AG08396 (cell line): ENCODE measurements at places on chromosomes 2 and 18.

DNA sequence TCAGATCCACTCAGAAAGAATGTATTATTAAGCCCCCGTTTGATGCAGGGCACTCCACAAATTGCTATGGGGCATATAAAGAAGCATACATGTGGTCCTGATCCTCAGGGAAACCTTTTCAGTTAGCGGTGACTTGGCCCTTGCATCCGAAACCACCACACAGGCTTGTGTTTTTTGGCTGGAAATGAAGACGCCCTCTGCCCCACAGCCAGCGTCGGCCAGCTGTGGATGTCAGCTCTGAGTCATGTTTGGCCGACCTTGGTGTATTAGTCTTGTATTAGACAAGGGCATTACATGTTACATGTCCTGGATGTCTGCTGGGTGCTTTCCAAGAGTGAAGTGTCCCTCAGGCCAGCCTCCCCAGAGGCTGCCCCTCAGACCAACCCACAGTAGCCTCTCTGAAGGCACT is 107.6 kb upstream of the MAP3K20 start:
- peak; percentile 76 for DNase-seq

- peak; percentile 8 for DNase-seq
Observed at GRCh38 chr2:180291552-180292421, 284.7 kb upstream of the CWC22 start.

GRCh38 chr18:36532394-36532793 is 234.9 kb downstream of the FHOD3 start:
- DNase-seq, result peak; percentile 27

GRCh38 chr2:20999906-21000645 is 43.8 kb downstream of the APOB start:
- DNase-seq, result no peak

DNA sequence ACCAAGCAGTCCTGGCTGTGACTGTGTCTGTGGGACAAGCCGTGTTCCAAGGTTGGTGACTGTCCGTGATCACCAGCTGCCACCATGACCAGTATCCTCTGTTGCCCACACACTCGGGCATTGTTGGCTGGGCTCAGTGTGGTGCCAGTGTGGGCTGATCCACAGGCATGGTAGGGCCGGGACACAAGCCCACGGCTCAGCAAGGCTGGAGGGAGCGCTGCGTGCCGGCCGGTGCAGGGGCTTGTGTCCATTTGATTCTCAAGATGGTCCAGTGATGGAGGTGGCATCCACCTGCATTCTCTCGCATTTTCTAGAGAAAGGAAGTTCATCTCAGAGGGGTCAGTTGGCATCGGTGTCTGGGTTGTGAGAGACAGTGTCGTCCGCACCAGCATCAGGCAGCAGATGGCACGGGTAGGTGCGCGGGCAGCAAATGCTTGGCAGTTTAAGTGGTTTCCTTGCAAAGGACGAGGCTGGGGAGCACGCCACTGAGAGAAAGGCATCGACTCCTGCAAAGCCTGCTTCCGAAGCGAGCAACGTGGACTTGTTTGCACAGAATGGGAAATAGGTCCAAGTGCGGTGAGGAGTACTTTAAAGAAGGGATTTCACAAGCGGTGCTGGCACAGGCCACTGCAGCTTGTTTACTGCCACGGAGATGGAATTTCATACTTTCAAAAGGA is 20.9 kb downstream of the TWIST2 start:
- DNase-seq, result peak; percentile 66

DNA sequence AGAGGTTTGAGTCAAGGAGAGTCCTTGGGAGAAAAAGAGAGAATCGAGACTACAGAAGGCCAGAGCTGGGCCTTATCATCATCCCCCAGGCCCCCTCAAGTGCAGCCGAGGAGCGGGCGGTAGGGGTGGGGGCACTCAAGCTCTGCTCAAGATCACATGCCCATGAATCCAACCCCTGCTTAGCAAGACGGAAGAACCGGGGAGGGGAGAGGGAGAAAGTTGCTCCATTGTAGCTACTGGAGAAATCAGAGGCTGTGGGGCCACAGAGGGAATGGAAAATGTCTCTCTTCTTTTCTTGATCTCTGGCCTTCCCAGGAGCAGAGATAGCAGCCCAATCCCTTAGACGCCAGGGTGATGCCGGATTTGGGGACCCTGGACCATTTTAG is 14.6 kb downstream of the SLC4A3 start:
- no peak for DNase-seq

- DNase-seq, result peak; percentile 57
Observed at GRCh38 chr2:209383212-209383611, 40.6 kb upstream of the MAP2 start.

- no peak for DNase-seq
Observed at GRCh38 chr2:170824526-170825015, 7.9 kb downstream of the GAD1 start.

DNA sequence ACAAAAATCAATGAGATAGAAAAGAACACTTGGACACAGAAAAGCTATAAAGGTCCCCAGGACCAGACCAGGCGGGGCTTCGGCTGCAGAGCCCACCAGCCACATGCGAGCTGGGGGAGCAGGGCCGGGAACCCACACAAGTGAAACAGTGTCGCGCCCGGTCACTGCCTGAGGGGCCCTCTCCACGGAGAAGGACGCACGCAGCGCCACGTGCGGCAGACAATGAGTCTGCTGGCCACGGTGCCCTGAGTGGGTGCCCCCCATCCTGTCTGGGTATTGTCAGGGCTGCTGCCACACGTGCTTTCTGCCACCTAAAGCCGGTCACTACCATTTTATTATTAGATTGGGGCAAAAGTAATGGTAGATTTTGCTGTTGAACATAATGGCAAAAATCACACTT is 207.9 kb upstream of the HDAC4 start:
- DNase-seq, result no peak

DNA sequence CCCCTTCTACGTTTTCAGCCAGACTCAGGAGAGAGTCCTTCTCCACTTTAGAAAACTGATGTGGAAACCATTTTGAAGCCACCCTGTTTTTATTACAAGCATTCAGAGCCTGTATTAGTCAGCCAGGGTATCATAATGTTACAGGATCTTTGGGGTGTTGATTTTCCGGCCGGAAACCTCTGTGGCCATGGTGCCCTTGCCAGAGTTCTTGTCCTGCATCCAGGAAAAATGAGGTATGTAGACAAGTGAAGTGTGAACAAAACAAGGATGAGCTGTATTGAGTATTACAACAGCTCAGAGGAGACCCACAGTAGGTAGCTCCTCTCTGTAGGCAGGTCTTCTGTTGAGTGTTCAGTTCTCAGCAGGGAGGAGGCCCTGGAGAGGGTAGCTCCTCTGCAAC is 241.0 kb upstream of the COPS8 start:
- no peak for DNase-seq

- no peak for DNase-seq
Observed at GRCh38 chr2:45089554-45090261, 80.5 kb upstream of the SIX2 start.

- DNase-seq, result peak; percentile 83
Observed at GRCh38 chr18:76620321-76621170, 125.5 kb upstream of the ZNF516 start.

DNA sequence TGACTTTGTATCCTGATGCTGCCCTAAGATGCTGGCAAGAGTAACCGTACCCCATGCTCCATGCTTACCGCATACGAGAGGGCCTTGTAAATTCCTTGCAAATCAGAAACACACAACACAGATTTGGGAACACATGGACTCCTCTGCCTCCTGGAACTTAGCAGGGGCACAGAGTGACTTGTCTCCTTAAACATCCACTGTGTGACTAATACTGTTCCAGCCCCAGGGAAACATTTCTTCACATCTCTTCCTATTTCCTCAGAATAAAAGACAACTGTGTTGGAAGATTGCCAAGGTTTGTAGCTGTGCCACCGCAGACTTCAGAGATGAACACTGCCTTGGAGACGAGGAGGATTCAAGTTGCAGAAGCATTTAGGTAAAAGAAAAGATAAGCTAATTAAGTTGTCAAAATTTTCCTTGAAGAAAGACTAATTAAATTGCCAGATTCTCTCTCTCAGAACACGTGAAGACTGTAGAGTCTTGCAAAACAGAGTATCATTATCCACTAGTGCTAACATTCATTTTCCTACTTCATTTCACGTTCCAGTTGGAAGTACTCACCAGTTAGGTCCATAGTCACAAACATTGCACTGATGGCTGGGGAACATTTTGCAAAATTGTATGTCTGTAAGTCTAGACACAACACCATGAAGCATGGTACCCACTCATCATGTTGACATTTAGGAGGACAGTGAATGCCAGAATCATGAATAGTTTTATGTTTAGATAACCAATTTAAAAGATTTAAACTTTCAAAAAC is 188.8 kb downstream of the TSN start:
- DNase-seq, result peak; percentile 46

DNA sequence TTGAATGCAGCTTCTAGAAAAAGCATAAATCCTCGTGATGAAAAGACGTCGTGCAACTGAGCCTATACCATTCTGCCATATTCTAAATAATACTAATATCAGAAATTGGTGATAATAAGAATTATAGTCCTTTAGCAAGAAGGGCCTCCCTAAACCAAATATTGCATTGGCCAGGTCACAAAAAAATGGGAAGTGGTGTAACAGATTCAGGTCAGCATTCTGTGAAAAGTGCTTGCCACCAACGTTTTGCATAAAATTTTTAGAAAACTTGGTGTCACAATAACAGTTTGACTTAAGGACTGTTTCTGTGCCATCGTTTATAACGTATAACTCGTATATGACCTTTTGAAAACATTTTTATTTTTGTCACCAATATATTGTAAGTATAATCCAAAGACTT is 603.6 kb downstream of the CPS1 start:
- no peak for DNase-seq

DNA sequence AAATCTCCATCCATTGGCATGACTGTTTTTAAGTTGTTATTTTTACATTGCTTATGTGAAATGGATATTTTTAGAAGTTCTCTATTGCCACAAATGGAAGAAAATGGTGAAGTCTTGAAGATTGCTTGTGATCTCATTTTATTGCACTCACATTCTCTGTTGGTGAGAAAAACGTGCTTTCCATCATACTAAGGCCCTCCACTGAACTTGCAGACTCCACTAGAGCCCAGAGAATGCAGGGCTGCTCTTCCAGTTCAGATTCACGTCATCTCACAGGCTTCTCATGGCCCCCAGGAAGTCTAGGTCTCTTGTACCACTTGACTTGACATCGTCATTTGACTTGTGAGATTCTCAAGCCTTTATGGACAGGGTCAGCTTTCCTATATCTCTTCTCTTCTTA is 254.8 kb upstream of the COPS8 start:
- no peak for DNase-seq

DNA sequence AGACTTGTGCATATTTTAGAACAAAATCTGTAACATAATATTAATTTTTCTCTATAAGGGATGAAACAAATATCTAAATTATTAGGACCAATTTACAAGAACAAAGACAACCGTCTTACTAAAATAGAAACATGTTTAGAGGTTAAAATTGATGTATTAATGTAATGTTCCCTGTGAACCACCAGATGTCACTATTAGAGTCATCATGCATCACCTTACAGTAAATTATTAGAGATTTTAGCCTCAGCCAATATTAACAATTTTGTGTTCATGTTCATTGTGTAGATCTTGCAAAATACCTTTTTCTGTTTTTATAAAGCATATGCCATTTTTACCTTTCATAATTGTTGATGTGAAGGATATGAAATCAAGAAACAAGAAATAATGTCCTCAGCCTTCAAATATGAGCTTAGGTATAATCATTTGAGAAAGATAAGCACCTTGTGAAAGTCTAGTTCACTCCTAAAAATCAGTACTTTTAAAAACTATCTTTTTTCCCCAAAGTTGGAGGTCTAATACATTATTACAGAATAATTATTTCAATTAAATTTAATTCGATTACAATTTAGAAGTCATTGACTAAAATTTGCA is 344.3 kb upstream of the KCNH7 start:
- DNase-seq, result peak; percentile 7

DNA sequence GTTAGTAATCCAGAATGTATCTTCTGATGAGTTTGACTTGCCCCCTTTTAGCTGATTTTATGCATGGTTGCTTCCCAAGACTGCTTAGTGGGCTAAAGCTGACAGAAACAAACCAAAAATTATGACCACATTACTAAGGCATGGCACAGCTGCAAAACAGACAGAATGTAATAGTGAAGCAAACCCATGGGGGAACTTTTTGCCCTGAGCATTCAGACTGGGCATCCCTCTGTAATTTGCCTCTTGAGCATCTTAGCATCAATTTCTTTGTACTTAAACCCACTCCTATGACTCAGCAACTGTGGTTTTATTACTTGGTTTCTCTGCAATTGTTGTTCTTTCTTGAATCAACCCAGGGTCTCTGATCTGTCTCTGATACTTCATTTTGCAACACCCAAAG is 487.3 kb upstream of the DCC start:
- DNase-seq, result no peak

- no peak for DNase-seq
Observed at GRCh38 chr2:218344090-218344754, 12.4 kb upstream of the CATIP start.
